ENCODE measurements at places on chromosomes 4 and X. TPM values are rescaled to one million over a fixed set of nuclear protein-coding genes. Genes with fewer than 3 reads are reported as not detected.

The GLRA2 gene
- not detected for total RNA-seq

The TLR3 gene
- total RNA-seq: 1.6 TPM

The PRIMPOL gene
- total RNA-seq: 14.4 TPM

The CENPVL2 gene
- not detected for total RNA-seq

The SEPSECS gene
- total RNA-seq: 13.4 TPM

The FUNDC1 gene
- 17.5 TPM for total RNA-seq

The C4orf50 gene
- total RNA-seq: not detected

The CFAP299 gene
- total RNA-seq: not detected

The PLAC1 gene
- total RNA-seq: 1.2 TPM

The RIPPLY1 gene
- total RNA-seq: not detected

The HOPX gene
- 9.1 TPM for total RNA-seq

The GLUD2 gene
- 0.23 TPM for total RNA-seq

The MAGEB2 gene
- not detected for total RNA-seq

The PHKA2 gene
- total RNA-seq: 18.1 TPM

The CABS1 gene
- total RNA-seq: not detected

The PLXNB3 gene
- total RNA-seq: 5.2 TPM

The NDST3 gene
- total RNA-seq: not detected

The CENPE gene
- total RNA-seq: 4.9 TPM

The TENT5D gene
- total RNA-seq: not detected

The GPAT3 gene
- 1.4 TPM for total RNA-seq

The MAGEA2 gene
- not detected for total RNA-seq

The LRIT3 gene
- not detected for total RNA-seq

The CCDC149 gene
- 2.6 TPM for total RNA-seq

The NPY2R gene
- total RNA-seq: not detected

The PCDH18 gene
- total RNA-seq: under 0.01 TPM

The CYLC1 gene
- total RNA-seq: not detected

The FAM149A gene
- total RNA-seq: not detected

The SSX4 gene
- not detected for total RNA-seq

The SATL1 gene
- total RNA-seq: not detected

The TRAM1L1 gene
- 0.68 TPM for total RNA-seq

The USP51 gene
- total RNA-seq: 0.38 TPM

The ATP2B3 gene
- not detected for total RNA-seq

The GYPB gene
- total RNA-seq: not detected

The USP17L22 gene
- not detected for total RNA-seq

The KLHL15 gene
- total RNA-seq: 2.4 TPM

The SLITRK2 gene
- not detected for total RNA-seq

The MGAT4D gene
- total RNA-seq: not detected

The EVC2 gene
- 8.0 TPM for total RNA-seq

The FAM200B gene
- 25.0 TPM for total RNA-seq

The CXXC4 gene
- total RNA-seq: not detected

The STARD8 gene
- total RNA-seq: 0.16 TPM

The ALAS2 gene
- total RNA-seq: not detected

The ACOX3 gene
- total RNA-seq: 30.6 TPM

The ARAP2 gene
- 5.2 TPM for total RNA-seq

The AFF2 gene
- total RNA-seq: not detected

The FAM53A gene
- total RNA-seq: 7.7 TPM

The LEF1 gene
- 3.3 TPM for total RNA-seq

The SPACA5 gene
- total RNA-seq: not detected

The MAP7D2 gene
- total RNA-seq: 0.62 TPM

The IL2 gene
- not detected for total RNA-seq

The THOC2 gene
- 28.7 TPM for total RNA-seq

The PDZD11 gene
- 76.5 TPM for total RNA-seq

The NKX3-2 gene
- total RNA-seq: 0.04 TPM

The FGFR3 gene
- 41.6 TPM for total RNA-seq

The GAGE1 gene
- not detected for total RNA-seq

The DMP1 gene
- total RNA-seq: not detected

The ARHGEF6 gene
- 0.08 TPM for total RNA-seq
